ENCODE measurements at places on chromosomes 12 and 14. TPM values are rescaled to one million over a fixed set of nuclear protein-coding genes. Genes with fewer than 3 reads are reported as not detected.
A peak's percentile ranks its signal among the peaks of the same experiment; 100 is the strongest.

GRCh38 chr14:92754966-92755365 lies 6.5 kb upstream of the LGMN start:
- DNase-seq, result peak; percentile 72

DNA sequence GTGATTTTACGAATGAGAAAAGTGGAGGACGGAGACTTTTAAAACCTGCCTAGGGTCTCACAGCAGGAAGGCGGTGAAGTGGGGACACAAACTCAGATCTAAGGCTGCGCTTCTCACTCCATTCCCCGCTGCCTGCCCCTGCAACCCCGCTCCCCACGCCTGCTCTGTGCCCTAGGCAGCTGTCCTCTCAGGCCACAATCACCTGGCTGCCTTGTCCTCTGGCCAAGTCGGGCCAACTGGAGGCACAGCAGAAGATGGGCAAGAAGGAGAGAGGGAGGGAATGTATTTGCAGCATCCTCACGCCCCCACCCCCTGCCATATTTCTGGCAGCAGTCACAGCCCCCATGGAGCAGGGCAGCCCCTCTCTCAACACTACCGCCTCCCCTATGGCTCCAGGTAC lies 94.9 kb downstream of the CHGA start:
- DNase-seq, result no peak

- no peak for DNase-seq
Measured at GRCh38 chr14:49769171-49769570, 1.2 kb downstream of the KLHDC2 start.

Gene PRICKLE1
- total RNA-seq, result 4.4 TPM

GRCh38 chr12:19048943-19049342 lies 80.6 kb upstream of the PLEKHA5 start:
- no peak for DNase-seq

Gene FOXN4
- total RNA-seq, result not detected

GRCh38 chr14:97052001-97052400 lies 254.8 kb downstream of the VRK1 start:
- DNase-seq, result no peak

- no peak for DNase-seq
Measured at GRCh38 chr14:94054936-94055335, 26.1 kb downstream of the DDX24 start.

GRCh38 chr14:75064205-75064567 lies 362 bp upstream of the ACYP1 start:
- no peak for DNase-seq

- peak; percentile 21 for DNase-seq
Measured at GRCh38 chr14:32426586-32427388, 97.7 kb downstream of the AKAP6 start.
